HFFc6 (cell line): ENCODE measurements at places on chromosomes 13 and 19. TPM values are rescaled to one million over a fixed set of nuclear protein-coding genes. Genes with fewer than 3 reads are reported as not detected.

- H3K36me3 ChIP-seq = no peaks in the 10 kb centered on the region
- peaks cover 12% of the 10 kb centered on the region for H3K4me1 ChIP-seq
- no peak overlapping the region for H3K27ac ChIP-seq
- no peaks in the 10 kb centered on the region; the same call in 1 of the 2 replicates for H3K27me3 ChIP-seq
- H3K4me3 ChIP-seq = no peak overlapping the region
- no peak for DNase-seq
These were observed 4.7 kb downstream of the CSNK1A1L start for GRCh38 chr13:37100731-37101130.

DNA sequence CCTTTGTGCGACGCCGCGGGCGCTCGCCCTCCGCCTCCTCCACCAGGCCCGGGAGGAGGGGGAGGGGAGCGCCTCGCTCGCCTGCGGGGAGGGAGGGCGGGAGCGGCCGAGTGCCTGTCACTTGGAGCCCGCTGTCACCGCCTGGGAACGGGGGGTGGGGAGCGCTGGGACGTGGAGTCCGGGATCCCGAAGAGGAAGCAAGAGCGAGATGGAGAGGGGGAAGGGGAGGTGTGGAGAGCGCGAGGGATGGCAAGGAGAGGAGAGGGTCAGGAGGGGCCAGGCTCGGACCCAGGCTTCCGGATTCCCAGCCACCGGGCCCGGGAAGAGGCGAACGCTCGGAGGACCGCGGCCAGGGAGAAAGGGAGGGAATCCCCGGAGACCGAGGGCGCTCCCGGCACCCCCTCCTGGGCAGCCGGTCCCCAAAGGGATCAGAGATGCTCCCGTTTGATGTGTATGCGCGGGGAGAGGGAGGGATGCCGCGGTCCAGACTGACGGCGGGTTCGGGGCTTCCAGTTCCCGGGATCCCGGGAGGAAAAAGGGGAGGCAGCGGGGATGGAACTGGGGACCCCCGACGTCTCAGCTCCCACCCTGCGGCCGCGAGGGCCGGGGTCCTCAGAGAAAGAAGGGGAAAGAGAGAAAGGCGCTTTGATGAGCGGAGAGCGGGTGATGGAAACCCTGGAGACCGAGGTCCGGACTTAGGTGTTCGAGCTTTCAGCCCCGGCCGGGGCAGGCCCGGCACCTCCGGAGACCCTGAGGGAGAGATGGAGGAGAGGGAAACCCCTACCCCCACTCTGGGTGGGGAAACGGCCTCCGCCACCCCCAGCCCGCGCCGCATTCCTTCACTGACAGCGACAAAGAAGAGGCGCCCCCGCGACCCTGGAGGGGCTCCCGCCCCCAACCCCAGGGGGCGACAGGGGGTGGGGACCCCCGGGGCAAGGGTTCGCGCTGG, 4.7 kb upstream of the DPF1 start:
- H3K36me3 ChIP-seq = no peaks in the 10 kb centered on the region
- peak overlapping the region; percentile 88 for H3K4me3 ChIP-seq
- peaks cover 8% of the 10 kb centered on the region for H3K27me3 ChIP-seq
- no peak overlapping the region; the same call in 1 of the 2 replicates for H3K27ac ChIP-seq
- DNase-seq = no peak

DNA sequence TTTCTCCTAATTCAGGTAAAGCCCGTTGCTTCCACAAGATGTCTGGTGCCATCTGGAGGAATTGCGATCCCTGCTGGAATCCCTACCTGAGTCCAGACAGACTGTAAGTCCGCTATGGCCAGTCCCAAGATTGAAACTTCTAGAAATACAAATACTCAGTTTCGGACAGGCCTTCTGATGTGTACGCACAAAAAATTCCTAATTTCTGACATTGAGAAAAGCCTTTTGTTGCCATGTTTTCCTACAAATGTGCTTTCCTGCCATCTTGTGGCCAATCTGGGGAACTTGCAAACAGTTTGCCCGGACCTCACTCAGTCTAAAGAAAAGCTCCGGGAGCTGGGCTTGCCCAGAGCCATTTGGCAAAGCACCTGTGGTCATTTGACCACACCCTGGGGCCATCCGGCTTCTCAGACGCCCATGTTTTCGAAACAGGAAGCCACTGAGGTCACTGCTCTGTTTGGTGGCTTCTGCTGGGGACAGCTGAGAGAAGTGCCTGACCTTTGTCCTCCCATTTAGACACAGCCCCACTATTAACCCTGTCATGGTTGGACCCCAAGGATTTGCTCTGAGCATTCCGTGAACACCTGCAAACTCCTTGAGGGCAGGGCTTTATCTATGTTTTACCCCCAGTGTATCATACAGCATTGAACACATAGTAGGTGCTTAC, 79.4 kb downstream of the SLC15A1 start:
- DNase-seq = peak; percentile 62
- H3K4me1 ChIP-seq = peaks cover 15% of the 10 kb centered on the region; the same call in 1 of the 2 replicates
- H3K36me3 ChIP-seq = no peaks in the 10 kb centered on the region
- H3K4me3 ChIP-seq = no peak overlapping the region

DNA sequence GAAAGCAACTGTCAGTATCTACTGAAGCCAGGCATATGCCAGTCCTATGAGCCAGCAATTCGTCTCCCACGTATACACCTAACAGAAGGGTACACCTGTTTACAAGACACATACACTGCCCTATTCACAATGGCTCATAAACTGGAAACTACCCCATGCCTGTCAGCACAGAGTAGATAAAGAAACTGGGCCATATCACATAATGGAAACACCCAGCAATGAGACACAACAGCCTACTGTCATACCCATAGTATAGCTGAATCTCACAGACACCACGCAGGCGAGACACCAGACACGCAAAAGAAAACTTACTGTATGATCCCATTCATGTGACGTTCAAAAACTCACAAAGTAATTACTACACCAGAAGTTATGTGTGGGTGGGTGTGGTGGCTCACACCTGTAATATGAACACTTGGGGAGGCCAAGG, 15.7 kb downstream of the NOSIP start:
- no peak for DNase-seq
- no peak overlapping the region for H3K27ac ChIP-seq
- peaks cover 4% of the 10 kb centered on the region for H3K36me3 ChIP-seq
- no peak overlapping the region for H3K4me3 ChIP-seq
- peaks cover 1% of the 10 kb centered on the region; the same call in 1 of the 2 replicates for H3K27me3 ChIP-seq

GRCh38 chr19:57978586-57979289, 4.4 kb upstream of the C19orf18 start:
- H3K36me3 ChIP-seq = peaks cover 97% of the 10 kb centered on the region
- H3K27ac ChIP-seq = no peak overlapping the region
- DNase-seq = no peak

- H3K4me3 ChIP-seq = no peak overlapping the region
- peaks cover 25% of the 10 kb centered on the region for H3K27me3 ChIP-seq
- no peak overlapping the region for H3K27ac ChIP-seq
- no peaks in the 10 kb centered on the region for H3K4me1 ChIP-seq
- DNase-seq = no peak
These were observed 7.6 kb downstream of the KANK3 start for GRCh38 chr19:8335343-8336071.

DNA sequence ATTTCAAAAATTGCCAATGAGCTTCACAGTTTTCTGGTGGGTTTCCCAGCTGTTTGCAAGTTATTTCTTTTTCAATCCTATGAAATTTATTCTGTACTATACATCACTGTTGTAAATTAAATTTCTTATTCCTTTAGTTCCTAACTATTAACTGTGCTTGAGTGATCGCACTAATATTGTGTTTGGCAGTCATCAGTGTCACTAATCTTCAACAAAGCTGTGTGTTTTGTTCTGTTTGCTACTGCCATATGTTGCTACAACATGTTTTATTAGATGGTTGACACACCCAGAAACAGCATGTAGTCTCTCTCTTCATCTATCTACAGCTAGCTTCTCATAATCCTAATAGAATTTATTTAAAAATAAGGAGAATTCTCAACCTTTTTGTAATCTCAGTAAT, 453.6 kb upstream of the PRR20A start:
- no peaks in the 10 kb centered on the region for H3K4me1 ChIP-seq
- H3K27ac ChIP-seq = no peak overlapping the region
- H3K36me3 ChIP-seq = no peaks in the 10 kb centered on the region
- no peak overlapping the region for H3K4me3 ChIP-seq
- H3K27me3 ChIP-seq = no peaks in the 10 kb centered on the region
- no peak for DNase-seq

- peaks cover 5% of the 10 kb centered on the region; the same call in 1 of the 2 replicates for H3K36me3 ChIP-seq
- H3K27ac ChIP-seq = no peak overlapping the region
- H3K4me1 ChIP-seq = no peaks in the 10 kb centered on the region
- H3K4me3 ChIP-seq = no peak overlapping the region
- DNase-seq = no peak
These were observed 150.2 kb downstream of the ZNF536 start for GRCh38 chr19:30522341-30522740.

- H3K4me3 ChIP-seq = no peak overlapping the region
- no peak for DNase-seq
- no peaks in the 10 kb centered on the region; the same call in 1 of the 2 replicates for H3K36me3 ChIP-seq
- no peak overlapping the region for H3K27ac ChIP-seq
These were observed 776.9 kb downstream of the GPC5 start for GRCh38 chr13:92175330-92175729.

DNA sequence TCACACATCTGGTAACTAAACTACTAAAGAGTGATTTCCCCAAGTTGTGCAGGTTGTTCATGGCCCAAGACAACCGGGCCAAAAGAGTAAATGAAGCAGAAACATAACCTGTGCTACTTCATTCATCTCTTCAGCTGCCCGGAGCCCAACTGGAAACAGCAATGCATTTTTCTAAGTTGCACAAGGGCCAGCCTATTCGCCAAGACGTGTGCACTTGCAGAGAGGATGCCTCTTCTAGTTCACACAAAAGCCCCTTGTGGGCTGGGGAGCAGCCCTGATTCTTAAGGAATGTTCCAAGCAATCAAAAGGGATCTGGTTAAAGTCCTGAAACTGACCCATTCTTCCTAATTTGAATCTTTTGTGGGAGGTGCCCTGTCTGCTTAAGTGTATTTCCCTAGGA, 275.8 kb downstream of the SHISA2 start:
- no peak for DNase-seq
- H3K4me3 ChIP-seq = no peak overlapping the region
- no peaks in the 10 kb centered on the region for H3K36me3 ChIP-seq
- no peak overlapping the region for H3K27ac ChIP-seq
- no peaks in the 10 kb centered on the region for H3K27me3 ChIP-seq

DNA sequence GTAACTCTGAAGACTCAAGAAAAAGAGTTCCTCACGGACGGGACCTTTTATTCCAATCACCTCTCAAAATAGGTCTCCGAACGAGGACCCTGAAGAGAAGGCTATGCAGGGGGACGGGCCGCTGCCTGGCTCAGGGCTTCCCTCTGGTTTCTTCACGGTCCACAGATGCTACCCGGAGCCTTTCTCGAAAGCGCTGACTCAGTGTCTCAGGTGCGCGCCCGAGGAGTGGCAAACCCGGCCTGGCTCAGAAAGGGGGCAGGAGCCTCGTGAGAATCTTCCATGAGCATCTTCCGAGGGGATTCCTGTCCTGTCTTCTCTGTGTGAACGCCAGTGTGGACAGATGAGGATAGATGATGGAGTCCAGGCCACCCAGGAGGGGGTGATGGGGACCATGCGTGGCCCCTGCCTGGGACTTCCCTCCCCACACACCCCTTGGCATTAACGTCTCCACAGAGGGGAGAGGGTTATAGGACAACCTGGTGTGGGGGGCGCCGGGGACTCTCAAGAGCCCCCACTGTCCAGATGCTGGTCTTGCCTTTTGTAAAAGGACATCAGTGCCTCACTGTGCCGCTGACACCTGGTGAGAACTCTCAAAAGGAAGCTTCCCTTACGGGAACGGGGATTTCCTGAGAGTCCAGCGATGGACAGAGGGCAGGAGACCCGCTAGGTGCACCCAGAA, 16.5 kb downstream of the LSM4 start:
- DNase-seq = no peak
- H3K36me3 ChIP-seq = peaks cover 8% of the 10 kb centered on the region
- H3K27me3 ChIP-seq = peaks cover 1% of the 10 kb centered on the region; the same call in 1 of the 2 replicates
- H3K27ac ChIP-seq = peak overlapping the region; percentile 100

DNA sequence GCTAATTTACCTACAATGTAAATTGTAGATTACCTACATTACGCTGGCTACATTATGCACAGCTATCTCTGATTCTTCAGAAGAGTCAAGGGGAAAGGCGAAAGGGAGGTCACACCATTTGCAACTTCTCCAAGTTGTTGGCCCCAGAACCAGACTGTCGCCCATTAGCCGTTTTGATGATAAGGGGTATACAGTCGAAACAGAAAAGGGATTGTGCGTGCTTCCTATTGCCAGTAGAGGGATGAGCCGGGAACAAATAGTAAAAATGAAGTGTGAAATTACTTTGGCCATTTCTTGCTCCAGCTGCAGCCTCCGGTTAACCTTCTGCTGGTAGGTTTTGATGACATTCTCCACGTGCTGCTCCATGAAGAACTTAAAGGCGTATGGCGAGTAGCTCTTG, 73.8 kb downstream of the LATS2 start:
- DNase-seq = no peak
- H3K27ac ChIP-seq = no peak overlapping the region
- H3K4me3 ChIP-seq = no peak overlapping the region
- peaks cover 58% of the 10 kb centered on the region for H3K36me3 ChIP-seq
- H3K4me1 ChIP-seq = peaks cover 34% of the 10 kb centered on the region

The TMPRSS9 gene
- total RNA-seq = not detected in 3 replicates

The ZIM2 gene
- not detected in 2 replicates for total RNA-seq

The ATP1A3 gene
- 0.40 TPM in 1 of 3 replicates, not detected in the others for total RNA-seq

The GPR18 gene
- total RNA-seq = not detected in 3 replicates

The KLK3 gene
- not detected in 2 replicates for total RNA-seq

The CD209 gene
- not detected in 3 replicates for total RNA-seq

The ACER1 gene
- not detected in 3 replicates for total RNA-seq

The ZBTB7A gene
- total RNA-seq = 42.5 to 45.7 TPM (median 45.1 TPM) in 3 replicates

The CYP2S1 gene
- 0.97 and 0.99 TPM in 2 replicates for total RNA-seq

The SHISA7 gene
- total RNA-seq = not detected in 3 replicates

The FXYD1 gene
- 0.48 to 2.1 TPM (median 0.80 TPM) in 3 replicates for total RNA-seq

The DNAAF3 gene
- total RNA-seq = 0.47 to 0.87 TPM (median 0.83 TPM) in 3 replicates

The DIAPH3 gene
- 19.2 and 38.3 TPM in 2 replicates for total RNA-seq

The ZNF560 gene
- total RNA-seq = 0.14 to 0.26 TPM in 2 of 3 replicates, not detected in the other

The COMMD6 gene
- total RNA-seq = 152 to 177 TPM (median 158 TPM) in 3 replicates
